Stimulated activated CD8-positive, alpha-beta memory T cell treated with anti-CD3 and anti-CD28 coated beads, Interleukin-4, amount 100 ng/mL, for 4 hours (primary cell): ENCODE measurements at places on chromosomes 12 and 14.

DNA sequence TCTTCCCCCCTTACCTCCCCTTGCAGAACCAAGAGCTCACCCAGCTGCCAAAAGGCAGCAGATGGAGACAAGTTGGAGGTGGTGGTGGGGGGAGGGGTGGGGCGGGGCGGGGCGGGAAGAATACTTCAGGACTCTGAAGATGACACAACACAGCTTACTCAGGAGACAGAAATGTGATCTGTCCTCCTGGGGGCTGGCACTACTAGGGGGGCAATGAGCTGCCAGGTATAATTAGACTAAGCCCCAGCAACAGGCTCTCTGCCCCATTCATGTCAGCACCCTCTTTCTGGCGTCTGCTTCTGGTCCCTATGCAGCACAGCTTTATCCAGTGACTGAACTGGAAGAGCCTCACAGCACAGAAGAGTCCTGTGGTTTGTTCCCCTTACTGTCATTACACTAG, 407.0 kb downstream of the MED13L start:
- DNase-seq = no peak

DNA sequence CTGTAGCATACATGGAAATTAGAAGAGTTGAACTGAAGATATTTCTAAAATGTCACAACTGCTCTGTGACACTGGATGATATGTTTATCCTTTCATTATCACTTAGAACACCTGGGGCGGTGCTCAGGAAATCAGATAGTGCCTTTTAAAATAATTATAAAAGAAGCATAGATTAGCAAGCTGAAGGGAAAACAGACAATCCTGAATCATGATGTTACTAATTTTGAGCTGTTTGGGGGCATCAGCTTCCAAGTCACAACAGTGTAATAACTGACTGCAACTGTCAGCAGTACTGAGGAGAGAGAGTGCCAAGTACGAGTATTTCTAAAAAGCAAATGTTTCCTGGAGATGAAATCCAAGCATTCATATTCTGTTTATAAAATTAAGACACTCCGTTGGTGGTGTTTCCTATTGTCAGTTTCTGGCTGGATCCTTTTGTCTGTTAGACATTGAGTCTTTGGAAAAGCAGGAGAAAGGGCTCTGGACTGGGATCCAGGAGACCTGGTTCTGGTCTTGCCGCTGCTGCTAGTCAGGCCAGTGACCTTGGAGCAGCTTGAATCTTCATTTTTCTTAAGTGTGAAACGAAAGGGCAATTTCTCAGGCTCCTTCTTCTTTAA, 380.1 kb downstream of the EGLN3 start:
- no peak for DNase-seq

DNA sequence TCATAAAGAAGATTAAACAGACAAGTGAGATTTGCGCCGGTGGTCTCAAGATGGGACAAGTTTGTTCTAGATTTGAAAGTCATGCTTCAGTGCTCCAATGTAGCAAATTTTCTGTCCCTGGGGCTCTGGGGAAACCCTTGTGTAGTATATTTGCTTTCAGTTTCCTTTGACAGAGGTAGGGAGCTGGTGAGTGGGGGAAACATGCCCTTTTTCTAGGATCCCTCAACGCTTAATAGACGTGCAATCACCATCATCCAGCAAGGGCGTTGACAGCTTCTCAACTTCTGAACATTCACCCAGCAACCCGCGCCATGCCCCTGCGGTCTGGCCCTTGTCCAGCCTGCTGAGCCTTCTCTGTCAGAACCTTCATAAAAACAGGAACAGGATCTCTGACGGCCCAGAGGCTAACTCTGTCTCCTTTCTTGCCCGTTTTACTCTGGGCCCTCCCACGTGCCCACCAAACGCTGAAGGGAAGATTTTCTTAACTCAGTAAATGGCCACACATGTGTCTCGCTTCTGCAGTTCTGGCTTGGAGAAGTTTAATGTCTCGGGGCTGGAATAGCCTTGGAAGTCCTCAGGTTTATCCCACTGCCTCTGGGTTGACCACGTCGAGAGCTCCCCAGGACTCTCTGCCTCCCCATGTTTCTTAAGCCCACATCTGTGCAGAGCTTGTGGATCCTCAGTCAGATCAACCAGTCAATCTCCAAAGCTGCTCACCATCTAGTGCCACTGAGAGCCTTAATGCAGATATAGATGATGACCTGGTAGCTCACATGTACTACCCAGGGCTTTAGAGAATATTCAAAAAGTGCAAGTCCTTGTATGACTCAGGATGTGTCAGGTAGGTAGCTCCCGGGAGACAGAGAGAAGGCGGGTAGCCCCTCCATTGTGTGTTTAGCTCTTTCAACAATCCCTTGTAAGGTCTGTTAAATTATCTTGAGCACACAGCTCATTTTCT, 58.1 kb upstream of the CCND2 start:
- no peak for DNase-seq

DNA sequence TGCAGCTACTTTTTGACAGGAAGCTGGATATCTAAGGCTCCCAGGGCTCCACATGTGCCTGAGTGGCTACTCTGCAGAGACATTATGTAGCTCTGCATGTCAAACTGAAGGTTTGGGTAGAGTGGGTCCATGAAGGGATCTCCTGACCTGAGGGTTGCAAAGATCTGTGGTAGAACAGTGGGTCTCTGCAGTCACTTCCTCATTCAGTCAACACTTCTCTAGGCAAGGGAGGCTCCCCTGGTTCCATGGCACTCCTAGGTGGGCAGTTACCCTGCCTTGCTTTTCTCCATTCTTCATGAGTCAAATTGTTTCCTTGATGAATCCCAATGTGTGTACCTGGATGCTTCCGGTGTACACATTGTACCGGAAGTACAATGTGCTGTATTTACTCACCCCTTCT, 57.4 kb downstream of the CMAS start:
- DNase-seq = no peak
